CD4-positive, alpha-beta T cell treated with Interleukin-12 subunit alpha and Interleukin-12 subunit beta, for 1 hour (primary cell): ENCODE measurements at places on chromosomes 7 and 10.

DNA sequence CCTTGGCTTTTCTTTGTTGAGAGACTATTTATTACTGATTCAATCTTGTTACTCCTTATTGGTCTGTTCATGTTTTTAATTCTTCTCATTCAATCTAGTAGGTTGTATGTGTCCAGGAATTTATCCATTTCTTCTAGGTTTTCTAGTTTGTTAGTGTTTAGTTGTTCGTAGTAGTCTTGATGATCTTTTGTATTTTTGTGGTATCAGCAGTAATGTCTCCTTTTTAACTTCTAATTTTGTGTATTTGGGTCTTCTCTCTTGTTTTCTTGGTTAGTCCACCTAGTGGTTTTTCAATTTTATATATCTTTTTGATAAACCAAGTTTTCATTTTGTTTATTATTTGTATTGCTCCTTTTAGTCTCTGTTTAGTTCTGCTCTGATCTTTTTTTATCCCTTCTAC, 546.9 kb upstream of the TPK1 start:
- no peak for DNase-seq

DNA sequence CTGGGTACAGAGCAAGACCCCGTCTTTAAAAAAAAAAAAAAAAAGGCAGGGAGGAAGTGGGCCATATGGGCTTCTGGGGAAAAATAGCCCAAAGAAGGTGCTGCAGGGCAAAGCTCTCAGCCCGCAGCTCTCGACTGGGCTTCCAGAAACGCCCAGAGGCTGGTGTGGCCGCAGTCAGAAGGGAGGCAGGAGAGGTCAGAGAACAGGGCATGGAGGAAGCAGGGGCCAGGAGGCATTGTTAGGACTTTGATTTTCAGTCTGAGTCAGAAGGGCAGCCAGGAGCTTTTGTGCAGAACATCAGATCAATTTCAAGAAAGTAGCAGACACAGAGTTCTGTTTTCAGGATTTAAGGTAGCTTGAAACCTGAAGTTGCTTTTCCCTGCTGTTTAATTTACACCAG, 35.3 kb upstream of the CYTH3 start:
- no peak for DNase-seq

DNA sequence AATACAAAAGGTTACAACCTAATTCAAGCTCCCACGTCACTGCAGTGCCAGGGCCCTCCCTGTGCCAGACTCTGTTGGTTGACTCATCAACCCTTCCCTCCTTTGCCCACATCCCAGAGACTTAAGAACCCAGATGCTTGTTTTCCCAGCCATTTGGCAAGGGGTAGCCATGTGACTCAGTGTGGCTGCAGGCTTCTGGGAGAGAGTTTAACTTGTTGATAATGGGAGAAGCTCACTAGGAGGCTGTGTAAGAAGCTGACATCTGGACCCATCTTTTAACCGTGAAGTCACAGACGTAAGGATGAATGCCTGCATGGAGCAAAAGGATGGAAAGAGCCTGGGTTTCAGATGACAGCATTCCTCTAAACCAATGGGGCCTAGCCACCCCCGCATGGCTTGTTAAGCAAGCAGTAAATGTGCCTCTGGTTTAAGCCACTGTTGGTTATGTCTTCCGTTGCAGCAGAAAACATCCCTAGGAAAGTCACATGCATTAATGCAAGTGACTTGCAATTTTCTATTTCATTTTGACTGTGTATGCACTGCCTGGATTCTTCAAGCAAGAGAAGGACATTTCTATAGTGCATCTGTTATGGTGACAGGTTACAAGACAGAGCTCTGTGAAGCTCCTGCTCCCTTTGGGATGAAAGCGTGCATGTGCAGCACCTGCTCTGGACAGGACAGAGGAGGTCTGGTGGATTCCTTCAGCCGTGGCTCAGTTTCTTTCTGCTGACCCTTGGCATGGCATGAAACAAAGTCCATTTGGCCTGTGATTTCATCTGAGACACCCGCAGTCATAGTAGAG, 57.5 kb upstream of the CREB5 start:
- no peak for DNase-seq

- DNase-seq, result no peak
These were observed 21.8 kb upstream of the DUSP5 start for GRCh38 chr10:110475722-110476515.

DNA sequence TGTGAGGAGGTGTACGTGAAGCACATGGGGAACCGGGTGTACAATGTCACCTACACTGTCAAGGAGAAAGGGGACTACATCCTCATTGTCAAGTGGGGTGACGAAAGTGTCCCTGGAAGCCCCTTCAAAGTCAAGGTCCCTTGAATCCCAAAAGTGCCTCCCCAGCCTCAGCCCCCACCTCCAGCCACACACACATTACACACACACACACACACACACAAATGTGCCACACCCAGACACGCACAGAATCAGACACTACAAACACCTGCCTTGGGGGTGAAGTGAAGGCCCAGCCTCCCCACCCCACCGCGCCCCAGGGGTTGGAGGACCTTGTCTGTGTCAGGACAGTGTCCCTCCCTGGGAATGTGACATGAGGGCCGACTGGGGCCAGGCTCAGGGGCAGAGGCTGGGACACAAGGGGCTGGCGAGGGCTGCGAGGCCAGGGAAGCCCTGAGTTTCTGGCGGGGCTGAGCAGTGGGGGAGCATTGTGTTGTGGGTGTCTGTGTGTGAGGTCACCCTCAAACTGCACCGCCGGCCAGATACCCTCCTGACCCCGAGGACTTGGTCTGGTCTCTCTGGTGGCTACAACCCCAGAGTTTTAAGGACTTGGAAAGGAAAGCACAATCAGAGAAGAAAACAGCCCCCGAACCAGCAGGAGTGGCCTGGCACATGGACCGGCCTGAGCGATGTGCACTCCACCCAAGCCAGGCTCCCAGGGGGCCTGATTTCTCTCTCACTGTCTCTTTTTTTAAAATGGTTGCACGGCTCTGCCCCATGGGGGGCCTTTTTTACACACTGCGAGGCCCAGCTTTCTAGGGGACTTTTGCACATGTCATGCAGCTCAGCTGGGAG, 4.0 kb upstream of the ATP6V1F start:
- DNase-seq, result no peak

DNA sequence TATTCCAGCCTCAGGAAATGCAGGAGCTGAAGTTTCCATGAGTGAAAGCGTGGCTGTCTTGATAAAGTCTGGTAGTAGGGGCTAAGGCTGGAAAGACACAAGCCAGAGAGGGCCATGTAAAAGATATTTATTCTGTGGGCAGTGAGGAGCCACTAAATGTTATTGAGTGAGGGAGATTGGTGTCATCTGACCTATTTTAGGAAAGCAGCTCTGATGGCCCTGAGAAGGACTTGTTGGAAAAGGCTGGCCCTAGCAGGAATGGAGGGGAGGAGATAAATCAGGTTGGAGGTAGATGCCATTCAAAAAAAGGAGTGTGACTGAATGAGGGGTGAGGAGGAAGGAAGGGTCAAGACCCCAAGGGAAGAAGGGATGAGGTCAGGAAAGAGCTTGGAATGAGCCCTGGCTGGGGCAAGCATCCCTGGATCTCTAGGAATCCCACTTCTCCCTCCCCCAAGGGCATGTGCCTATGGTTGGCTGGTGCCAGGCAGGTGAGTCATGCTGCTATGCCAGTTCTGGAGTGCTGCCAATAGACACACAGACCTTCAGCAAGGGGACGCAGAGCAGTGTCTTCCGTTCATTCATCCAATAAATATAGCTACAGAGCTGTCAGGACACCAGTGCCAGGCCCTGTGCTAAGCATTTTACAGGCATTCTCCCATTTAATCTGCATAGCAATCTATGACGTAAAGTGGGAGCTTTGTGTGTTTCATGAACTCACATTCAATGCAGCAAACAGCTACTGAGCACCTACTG, 2.0 kb downstream of the ANKRD2 start:
- no peak for DNase-seq
